ENCODE measurements at places on chromosomes 5 and 9. TPM values are rescaled to one million over a fixed set of nuclear protein-coding genes. Genes with fewer than 3 reads are reported as not detected.
A peak's percentile ranks its signal among the peaks of the same experiment; 100 is the strongest.

FGF1 gene
- total RNA-seq: not detected

DNA sequence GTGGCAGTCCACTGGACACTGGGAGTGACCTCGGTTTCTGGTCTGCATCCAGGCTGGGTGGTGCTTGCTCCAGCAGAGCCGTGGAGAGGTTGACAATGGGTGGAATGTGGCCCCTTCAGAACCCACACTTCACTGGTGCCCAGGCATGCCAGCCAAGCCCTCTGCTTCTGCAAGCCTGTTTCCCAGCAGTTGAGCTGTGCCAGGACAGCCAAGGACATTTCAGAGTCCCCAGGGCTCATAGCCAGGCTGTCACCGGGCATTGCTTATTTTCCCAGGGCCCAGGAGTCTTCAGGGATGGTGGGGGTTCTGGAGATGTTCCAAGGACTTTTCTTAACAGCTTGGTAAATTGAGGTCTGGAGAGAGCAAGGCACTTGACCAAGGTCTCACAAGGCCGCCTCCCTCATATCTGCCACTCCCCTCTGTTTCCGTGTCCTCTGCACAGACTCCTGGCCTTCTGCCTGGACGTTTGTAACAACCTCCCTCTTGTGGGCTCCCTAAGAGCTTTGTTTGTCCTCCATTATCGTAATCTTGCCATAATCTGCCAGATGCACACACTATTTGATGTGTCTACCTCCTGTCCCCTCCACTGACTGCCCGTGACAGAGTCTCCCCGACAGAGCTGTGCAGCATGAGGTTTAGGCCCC is 3.8 kb upstream of the NDST1 start:
- H3K4me1 ChIP-seq: no peaks in the 10 kb centered on the region
- H3K4me3 ChIP-seq: no peak overlapping the region
- H3K27me3 ChIP-seq: no peaks in the 10 kb centered on the region
- DNase-seq: no peak

GRCh38 chr9:114450181-114450580 is 55.1 kb downstream of the WHRN start:
- no peaks in the 10 kb centered on the region for H3K36me3 ChIP-seq
- H3K27ac ChIP-seq: no peak overlapping the region
- peaks cover 11% of the 10 kb centered on the region for H3K4me1 ChIP-seq
- no peak for DNase-seq
- peaks cover 14% of the 10 kb centered on the region for H3K27me3 ChIP-seq

LVRN gene
- total RNA-seq: 0.07 TPM

GRCh38 chr5:142323480-142324135 is 1.2 kb downstream of the SPRY4 start:
- no peak for DNase-seq
- no peaks in the 10 kb centered on the region for H3K36me3 ChIP-seq
- peak overlapping the region; percentile 83 for H3K4me3 ChIP-seq
- H3K4me1 ChIP-seq: peaks cover 36% of the 10 kb centered on the region

DNA sequence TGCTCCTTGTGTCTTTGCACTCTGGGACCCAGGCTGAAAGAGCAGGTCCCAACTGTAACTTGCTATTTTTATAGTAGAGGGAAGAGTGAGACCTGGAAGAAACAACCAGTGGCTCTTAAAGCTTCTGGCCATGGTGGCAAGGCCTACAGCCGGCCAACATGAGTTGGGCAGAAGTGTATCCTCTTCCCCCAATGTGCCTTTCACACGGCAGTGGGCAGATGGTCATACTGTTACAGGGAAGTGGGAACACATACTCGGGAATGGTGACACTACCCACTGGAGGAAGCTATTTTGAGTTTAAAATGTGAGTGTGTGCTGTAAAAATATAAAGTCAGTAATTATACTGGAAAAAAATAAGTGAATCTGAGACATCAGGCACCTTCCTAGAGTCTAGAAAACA is 116.0 kb downstream of the MVB12B start:
- peaks cover 17% of the 10 kb centered on the region for H3K4me1 ChIP-seq
- peaks cover 8% of the 10 kb centered on the region for H3K27me3 ChIP-seq
- DNase-seq: no peak
- H3K4me3 ChIP-seq: no peak overlapping the region
- no peak overlapping the region for H3K27ac ChIP-seq

TRIM41 gene
- total RNA-seq: 33.0 TPM

DNA sequence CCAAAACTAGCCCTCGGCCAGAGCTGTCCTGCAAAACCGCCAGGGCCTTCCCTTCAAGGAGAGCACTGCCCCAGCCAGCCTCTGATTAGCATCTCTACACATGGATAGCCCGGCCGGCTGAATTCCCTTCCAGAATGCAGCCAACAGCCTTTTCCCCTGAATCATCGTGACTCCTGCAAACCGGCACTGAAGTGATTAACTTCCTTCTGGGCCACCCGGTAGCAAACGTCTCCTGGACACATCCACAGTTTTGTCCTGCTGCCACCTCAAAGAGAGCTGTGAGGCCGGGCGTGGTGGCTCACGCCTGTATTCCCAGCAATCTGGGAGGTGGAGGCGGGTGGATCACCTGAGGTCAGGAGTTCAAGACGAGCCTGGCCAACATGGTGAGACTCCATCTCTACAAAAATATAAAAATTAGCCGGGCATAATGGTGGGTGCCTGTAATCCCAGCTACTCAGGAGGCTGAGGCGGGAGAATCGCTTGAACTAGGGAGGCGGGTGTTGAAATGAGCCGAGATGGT is 21.1 kb upstream of the EEIG1 start:
- peaks cover 10% of the 10 kb centered on the region for H3K4me1 ChIP-seq
- H3K27me3 ChIP-seq: peaks cover 2% of the 10 kb centered on the region
- DNase-seq: no peak
- H3K27ac ChIP-seq: no peak overlapping the region

DNA sequence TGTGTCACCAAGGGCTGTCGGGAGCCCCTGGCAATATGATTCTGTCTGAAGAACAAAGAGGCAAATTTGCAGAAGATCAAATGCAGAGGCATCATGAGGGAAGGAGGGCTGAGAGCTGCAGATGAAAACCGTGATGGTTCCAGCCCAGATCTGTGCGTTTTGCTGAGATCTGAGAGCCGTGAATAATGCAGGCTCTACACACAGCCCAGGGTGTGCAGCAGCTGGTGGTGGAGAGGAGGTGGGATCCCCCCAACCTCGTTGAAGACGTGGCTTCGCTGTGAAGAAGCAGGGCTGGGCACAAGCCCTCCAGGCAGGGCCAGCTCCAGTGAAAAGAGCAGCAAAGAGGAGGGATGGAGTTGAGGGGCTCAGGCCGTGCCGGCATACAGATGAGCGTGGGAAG is 75.5 kb downstream of the TSPAN17 start:
- peaks cover 4% of the 10 kb centered on the region for H3K4me1 ChIP-seq
- peaks cover 36% of the 10 kb centered on the region for H3K27me3 ChIP-seq
- no peaks in the 10 kb centered on the region for H3K36me3 ChIP-seq
- DNase-seq: no peak
- H3K4me3 ChIP-seq: no peak overlapping the region

ARID3C gene
- 0.21 TPM for total RNA-seq

GRCh38 chr9:35859310-35859989 is 10.8 kb downstream of the OR13J1 start:
- peaks cover 10% of the 10 kb centered on the region for H3K27me3 ChIP-seq
- no peaks in the 10 kb centered on the region for H3K36me3 ChIP-seq
- H3K4me3 ChIP-seq: no peak overlapping the region
- H3K27ac ChIP-seq: no peak overlapping the region
- no peak for DNase-seq

- H3K4me1 ChIP-seq: no peaks in the 10 kb centered on the region
- no peaks in the 10 kb centered on the region for H3K27me3 ChIP-seq
- no peak overlapping the region for H3K4me3 ChIP-seq
- DNase-seq: no peak
- no peaks in the 10 kb centered on the region for H3K36me3 ChIP-seq
These were observed 221.8 kb downstream of the SLC12A2 start for GRCh38 chr5:128305341-128305740.

- H3K27ac ChIP-seq: no peak overlapping the region
- no peak overlapping the region for H3K4me3 ChIP-seq
- no peaks in the 10 kb centered on the region for H3K4me1 ChIP-seq
- DNase-seq: no peak
- no peaks in the 10 kb centered on the region for H3K36me3 ChIP-seq
- peaks cover 1% of the 10 kb centered on the region for H3K27me3 ChIP-seq
These were observed 269.6 kb downstream of the CEMIP2 start for GRCh38 chr9:71498691-71499090.

- H3K27ac ChIP-seq: no peak overlapping the region
- H3K36me3 ChIP-seq: peaks cover 9% of the 10 kb centered on the region
- H3K27me3 ChIP-seq: no peaks in the 10 kb centered on the region
- H3K4me1 ChIP-seq: peaks cover 3% of the 10 kb centered on the region
- H3K4me3 ChIP-seq: no peak overlapping the region
- no peak for DNase-seq
These were observed 17.4 kb downstream of the C9orf85 start for GRCh38 chr9:71928806-71929205.

- H3K27ac ChIP-seq: no peak overlapping the region
- DNase-seq: no peak
- H3K4me1 ChIP-seq: peaks cover 3% of the 10 kb centered on the region
- peaks cover 10% of the 10 kb centered on the region for H3K27me3 ChIP-seq
These were observed 72.1 kb upstream of the DNAH5 start for GRCh38 chr5:14016549-14016948.

- no peaks in the 10 kb centered on the region for H3K27me3 ChIP-seq
- peaks cover 27% of the 10 kb centered on the region for H3K4me1 ChIP-seq
- H3K27ac ChIP-seq: peak overlapping the region; percentile 96
- H3K36me3 ChIP-seq: peaks cover 41% of the 10 kb centered on the region
- peak overlapping the region; percentile 96 for H3K4me3 ChIP-seq
These were observed 2.4 kb downstream of the CBY3 start for GRCh38 chr5:179678223-179679013.

DNA sequence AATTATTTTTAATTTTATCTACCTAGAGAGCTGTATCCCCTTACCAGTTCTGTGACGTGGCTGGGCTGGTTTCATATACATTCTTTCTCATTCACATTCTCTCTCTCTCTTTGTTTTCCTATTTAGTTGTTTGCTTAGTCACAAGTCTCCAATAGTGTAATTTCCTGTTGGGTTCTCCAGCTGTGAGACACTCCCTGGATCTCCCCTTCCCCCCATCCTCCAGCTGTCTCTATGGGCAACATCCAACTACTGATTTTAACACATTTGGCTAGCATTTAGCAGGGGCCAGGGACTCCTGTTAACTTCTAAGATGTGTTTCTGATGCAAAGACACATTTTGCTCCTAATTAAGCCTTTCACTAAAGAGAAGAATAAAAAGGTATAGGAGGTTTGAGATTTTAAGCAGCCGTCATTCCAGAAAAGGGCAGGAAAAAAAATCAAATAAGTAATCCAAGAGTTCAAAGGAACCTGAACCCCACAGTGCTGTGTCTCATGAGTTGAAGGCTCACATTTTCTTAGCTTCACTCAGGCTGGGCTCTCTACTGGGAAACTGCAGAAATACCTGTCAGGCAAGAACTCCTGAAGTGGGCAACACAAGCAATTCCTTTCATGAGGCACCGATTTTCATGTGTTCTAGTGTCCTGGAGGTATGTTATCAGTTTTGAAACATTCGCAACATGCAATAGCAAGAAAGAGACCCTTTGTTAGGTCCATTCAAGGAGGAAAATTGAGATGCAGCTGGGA is 198.7 kb upstream of the C9orf72 start:
- peaks cover under 1% of the 10 kb centered on the region for H3K27me3 ChIP-seq
- H3K27ac ChIP-seq: no peak overlapping the region
- H3K36me3 ChIP-seq: no peaks in the 10 kb centered on the region
- DNase-seq: no peak

- no peak overlapping the region for H3K4me3 ChIP-seq
- no peak for DNase-seq
- peaks cover 24% of the 10 kb centered on the region for H3K27me3 ChIP-seq
- H3K36me3 ChIP-seq: no peaks in the 10 kb centered on the region
These were observed 143.1 kb downstream of the FSTL4 start for GRCh38 chr5:133469252-133469651.

- no peaks in the 10 kb centered on the region for H3K4me1 ChIP-seq
- H3K36me3 ChIP-seq: peaks cover 6% of the 10 kb centered on the region
- no peak for DNase-seq
- no peak overlapping the region for H3K27ac ChIP-seq
These were observed 94.6 kb downstream of the PHF2 start for GRCh38 chr9:93671020-93671338.

DNA sequence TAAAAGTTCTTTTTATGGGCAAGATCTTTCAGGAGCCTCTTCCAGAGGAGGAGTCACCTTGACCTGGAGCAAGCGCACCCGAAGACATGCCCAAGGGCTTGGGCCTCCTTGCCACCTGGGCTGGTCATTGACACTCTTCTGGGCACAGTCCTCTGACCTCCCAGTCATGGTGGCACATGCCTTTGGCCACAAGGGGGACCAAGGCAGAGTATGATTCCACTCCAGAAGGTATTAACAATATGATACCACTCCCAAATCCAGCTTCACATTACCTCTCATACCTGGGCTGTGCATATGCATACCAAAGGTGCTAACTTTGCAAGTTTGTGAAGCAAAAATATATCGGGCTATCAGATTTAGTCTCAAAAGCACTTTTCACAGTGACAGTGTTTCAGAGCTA is 84.6 kb downstream of the MAST4 start:
- H3K27ac ChIP-seq: no peak overlapping the region
- no peak overlapping the region for H3K4me3 ChIP-seq
- H3K4me1 ChIP-seq: no peaks in the 10 kb centered on the region
- H3K27me3 ChIP-seq: peaks cover 3% of the 10 kb centered on the region
- no peak for DNase-seq
- no peaks in the 10 kb centered on the region for H3K36me3 ChIP-seq

KIF3A gene
- total RNA-seq: 41.4 TPM

DNA sequence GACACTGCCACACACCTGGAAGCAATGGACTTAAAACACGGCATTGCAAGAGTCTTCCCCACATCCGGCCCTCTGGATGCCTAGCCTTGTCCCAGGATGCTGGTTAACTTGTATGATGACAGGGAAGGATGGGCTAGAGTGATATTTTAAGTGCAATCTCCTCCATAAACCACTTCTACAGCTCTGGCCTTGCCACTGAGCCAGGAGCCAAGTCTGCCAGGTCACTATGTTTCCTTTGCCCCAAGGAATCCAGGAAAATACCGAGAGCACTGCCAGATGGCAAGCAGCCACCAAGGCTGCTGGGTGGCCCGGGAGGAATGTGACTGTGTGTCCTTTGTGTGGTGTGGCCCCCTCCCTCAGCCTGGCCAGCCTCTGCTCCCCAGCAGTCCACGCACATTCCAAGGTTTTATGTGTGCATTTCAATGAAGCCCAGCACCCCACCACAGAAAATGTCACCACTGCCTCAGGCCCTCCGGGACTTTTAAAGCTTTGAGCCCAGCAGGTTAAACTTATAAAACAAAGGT is 106.0 kb downstream of the FRMD3 start:
- no peaks in the 10 kb centered on the region for H3K4me1 ChIP-seq
- H3K36me3 ChIP-seq: no peaks in the 10 kb centered on the region
- no peaks in the 10 kb centered on the region for H3K27me3 ChIP-seq
- no peak overlapping the region for H3K27ac ChIP-seq
- no peak for DNase-seq
- H3K4me3 ChIP-seq: no peak overlapping the region
